ENCODE measurements at places on chromosomes 2 and 18.

- no peak for DNase-seq
Observed at GRCh38 chr2:8676191-8676920, 5.5 kb upstream of the ID2 start.

DNA sequence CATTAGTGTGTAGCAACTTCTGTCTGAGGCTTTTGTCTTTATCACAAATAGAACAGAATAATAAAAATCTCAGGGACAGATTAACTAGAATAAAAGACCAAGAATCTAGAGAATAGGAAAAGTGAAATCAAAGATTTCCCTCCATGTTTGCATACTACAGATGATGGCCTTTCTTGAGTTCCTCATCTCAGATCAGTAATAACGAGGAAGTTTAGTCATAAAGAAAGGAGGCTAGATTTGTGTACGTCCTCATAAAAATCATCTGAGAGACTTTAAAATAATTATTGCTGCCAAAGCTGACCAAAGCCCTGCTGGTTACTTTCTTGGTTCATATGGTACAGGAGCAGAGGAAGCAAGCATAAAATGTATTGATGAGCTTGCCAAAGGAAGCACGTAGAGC lies 117.3 kb downstream of the MIB1 start:
- DNase-seq, result no peak

DNA sequence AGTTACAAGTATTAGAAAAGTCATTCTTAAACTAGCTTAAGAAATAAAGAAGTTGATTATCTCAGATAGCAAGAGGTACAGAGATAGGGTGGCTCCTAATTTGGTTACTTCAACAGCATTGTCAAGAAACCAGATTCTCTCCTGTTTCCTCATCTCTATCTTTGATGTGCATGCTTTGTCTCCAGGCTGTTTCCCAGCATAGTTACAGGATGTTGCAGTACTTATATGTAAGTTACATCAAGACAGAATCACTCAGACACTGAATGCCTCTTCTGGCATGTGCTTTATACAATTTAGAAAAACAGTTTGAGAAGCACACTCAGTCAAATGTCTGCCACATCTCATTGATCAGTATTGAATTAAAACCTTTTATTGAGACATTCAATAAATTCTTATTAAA lies 189.5 kb upstream of the UBE2E3 start:
- no peak for DNase-seq

- no peak for DNase-seq
Observed at GRCh38 chr2:158686210-158686691, 108.9 kb upstream of the DAPL1 start.

DNA sequence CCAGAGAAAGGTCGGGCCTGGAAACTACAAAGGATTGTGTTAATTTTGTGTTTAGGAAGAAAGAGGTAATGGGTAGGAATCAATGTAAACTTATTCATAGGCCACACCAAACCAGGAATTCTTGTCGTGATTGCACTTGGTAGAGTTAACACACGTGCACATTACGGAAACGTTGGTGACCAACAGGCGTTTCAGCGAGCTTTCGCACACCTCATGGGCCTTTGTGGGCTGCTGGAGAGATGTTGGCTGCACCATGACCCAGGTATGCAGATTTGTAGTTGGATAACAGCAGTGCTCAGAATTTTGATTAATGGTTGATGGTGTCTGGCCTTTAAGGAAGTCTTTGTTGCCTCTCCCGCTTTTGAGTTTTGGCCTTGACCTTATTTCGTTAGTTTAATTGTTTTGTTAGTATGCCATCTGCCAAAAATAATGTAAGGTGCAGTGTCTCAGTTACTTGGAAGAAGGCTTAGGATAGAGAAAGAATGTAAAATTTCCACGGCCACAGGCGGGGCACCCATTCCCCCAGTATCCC lies 1.9 kb downstream of the ZNF236 start:
- no peak for DNase-seq

GRCh38 chr2:65025453-65026123 lies 30.6 kb upstream of the CEP68 start:
- no peak for DNase-seq

GRCh38 chr18:56889621-56890020 lies 238.5 kb downstream of the WDR7 start:
- no peak for DNase-seq

DNA sequence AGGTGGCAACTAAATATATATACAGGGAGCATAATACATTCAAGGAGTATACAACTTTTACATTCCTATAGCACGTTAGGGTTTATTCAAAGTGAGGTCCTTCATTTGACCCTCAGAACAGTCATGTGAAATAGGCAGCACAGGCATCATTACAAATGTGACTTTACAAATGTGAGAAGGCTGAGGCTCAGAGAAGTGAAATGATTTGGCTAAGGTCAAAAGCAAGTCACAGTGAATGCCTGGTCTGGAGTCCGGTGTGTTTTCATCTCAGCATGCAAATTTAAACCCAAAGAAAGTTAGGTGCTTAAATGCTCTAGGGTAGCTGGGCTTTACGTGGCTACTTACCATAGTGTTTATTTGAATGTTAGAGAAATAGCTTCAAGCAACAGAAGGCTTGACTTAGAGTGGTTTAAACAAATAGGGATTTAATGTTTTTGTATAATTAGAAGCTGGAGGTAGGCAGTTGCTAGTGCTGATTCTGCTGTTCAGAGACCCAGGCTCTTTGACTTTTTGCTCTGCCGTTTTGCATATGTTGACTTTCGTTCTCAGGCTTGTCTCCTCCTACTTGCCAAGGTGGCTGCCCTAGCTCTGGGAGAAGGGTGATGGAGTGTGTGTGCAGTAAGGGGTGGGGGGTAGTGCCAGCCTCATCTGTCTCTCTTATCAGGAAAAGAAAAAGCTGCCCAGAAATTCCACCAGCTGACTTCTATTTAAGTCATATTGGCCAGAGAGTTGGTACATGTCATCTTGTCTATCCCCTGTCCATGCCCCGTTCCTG lies 89.2 kb downstream of the PLCL1 start:
- DNase-seq, result no peak

DNA sequence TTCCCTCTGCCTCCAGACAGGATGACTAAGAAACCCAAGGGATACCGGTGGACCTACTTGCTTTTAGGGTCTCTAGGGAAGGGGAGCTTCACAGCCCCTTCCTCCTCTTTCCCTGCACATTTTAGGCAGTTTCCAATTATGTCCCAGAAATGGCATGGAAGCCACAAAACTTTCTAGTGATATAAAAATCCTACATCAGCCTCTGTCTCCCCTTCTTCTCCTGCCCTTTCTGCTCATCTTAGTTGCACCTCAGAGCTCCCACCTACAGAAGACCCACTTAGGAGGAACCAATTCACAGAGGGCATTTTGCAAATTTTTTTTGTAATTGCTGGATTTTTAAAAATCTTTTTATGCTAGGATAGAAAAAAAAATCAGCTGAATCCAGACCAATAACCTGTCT lies 263.1 kb downstream of the TNS1 start:
- DNase-seq, result no peak

DNA sequence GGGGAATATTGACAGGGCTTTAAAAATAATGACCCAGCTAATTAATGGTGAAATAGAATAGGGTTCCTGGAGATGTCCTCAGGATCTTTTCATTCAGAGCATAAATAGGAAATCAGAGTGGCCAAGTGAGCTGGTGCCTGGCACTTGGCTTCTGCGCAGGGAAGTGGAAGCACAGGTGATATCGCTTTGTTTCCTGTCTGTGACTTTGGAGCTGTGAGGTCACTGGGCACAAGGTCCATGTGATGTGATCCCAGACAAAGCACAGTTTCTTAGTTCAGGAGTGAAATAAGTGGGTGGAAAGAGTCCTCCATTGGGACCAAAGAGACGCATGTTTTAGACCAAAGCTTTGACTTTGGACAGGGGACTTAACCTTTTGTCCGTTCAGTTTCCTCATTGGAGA lies 338.3 kb downstream of the CYRIA start:
- DNase-seq, result no peak

Measured in glomerular endothelial cell (primary cell).